ENCODE measurements at places on chromosomes 7 and 10. TPM values are rescaled to one million over a fixed set of nuclear protein-coding genes. Genes with fewer than 3 reads are reported as not detected.
A peak's percentile ranks its signal among the peaks of the same experiment; 100 is the strongest.

The PRRT4 gene
- not detected for total RNA-seq

The ITPRID1 gene
- not detected for total RNA-seq

The CCDC136 gene
- 5.3 TPM for total RNA-seq

DNA sequence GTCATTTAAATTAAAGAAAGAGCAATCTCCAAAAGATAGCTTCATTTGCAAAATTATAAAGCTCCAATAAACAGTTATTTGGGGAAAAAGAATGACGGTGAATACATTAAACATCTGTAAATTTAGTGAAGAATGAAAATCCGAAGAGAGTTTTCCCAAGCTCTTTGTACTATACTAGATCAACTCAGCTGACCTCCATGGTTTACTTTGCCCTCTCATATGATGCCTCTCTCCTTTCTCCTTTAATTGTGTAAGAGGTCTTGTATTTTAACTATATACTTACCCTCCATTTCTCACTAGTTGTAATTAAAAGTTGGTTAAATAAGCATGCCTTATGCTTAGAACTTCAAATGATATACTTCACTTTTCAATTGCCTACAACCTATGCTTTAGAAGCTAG lies 125.8 kb downstream of the CACNA2D1 start:
- H3K4me1 ChIP-seq, result no peaks in the 10 kb centered on the region
- H3K36me3 ChIP-seq, result no peaks in the 10 kb centered on the region
- DNase-seq, result no peak
- no peaks in the 10 kb centered on the region for H3K27me3 ChIP-seq

- no peaks in the 10 kb centered on the region for H3K27me3 ChIP-seq
- no peak overlapping the region for H3K27ac ChIP-seq
- no peaks in the 10 kb centered on the region for H3K4me1 ChIP-seq
These were observed 43.1 kb upstream of the ST8SIA6 start for GRCh38 chr10:17497446-17498030.

DNA sequence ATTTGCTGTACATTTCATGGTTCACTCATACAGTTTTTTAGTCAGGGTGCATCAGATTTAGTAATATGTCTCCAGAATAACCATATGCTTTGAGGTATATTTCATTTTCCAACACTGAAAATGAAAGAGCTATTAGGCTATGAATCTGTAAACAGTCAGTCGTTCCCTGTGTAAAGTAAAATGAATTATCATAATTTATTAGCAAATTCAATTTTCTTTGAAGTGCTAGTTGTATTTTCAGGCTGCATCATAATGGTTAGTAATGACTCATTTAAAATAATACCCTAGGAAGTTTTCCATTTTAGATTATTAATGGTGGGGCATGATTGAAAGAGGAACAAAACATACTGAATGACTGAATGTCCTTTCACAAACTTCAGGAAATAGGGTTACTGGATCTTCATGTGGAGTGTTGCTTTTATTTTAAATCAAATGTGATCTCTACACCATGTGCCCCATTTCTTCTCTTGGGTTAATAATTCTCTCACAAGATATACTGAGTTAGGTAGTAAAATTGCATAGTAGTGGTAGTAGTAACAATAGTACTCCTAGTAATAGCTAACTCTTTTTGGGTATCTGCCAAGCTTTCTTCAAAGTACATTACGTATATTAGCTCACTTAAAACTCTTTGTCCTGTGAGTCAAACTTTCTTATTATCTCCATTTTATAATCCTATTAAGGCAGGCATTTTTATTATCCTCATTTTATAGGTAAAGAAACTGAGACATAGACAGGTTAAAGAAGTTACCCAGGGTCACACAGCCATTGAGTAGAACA lies 476.5 kb downstream of the SUGCT start:
- H3K4me1 ChIP-seq, result no peaks in the 10 kb centered on the region
- H3K36me3 ChIP-seq, result no peaks in the 10 kb centered on the region
- no peak for DNase-seq
- H3K4me3 ChIP-seq, result no peak overlapping the region
- no peak overlapping the region for H3K27ac ChIP-seq

DNA sequence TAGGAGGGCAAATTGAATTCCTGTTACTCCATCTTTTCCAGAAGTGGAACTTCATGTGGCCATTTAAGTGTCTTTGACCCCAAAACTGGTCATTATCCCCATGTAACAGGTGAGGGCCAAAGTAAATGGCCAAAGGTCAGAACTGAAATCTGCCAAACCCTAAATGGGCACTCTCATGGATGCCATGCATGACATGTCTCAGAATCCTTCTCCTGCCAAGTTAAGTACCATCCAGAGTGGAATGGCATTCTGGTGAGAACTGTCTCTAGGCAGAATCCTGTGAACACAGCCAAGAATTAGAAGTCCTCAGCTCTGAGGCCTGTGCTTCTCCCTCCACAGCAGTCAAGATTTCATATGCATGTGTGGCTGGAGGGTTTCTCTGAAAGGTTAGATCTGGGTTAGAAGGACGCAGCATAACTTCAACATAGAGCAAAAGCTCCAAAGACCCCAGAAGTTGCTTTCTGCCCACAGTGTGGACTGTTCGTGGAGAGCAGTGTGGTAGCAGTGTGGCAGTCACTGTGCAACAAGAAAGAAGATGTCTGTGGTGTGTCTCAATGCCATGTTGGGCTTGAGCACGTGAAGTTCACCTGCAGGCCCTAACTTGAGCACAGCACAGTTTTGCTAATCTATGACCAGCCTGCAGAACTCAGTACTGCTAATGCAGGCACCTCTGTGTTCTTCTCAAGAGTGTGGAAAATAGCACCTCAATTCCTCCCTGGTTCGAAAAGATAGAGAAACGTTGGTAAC lies 121.3 kb downstream of the ADCY1 start:
- peak; percentile 11 for DNase-seq
- no peak overlapping the region for H3K4me3 ChIP-seq
- H3K27ac ChIP-seq, result no peak overlapping the region
- no peaks in the 10 kb centered on the region for H3K27me3 ChIP-seq
- H3K36me3 ChIP-seq, result no peaks in the 10 kb centered on the region

DNA sequence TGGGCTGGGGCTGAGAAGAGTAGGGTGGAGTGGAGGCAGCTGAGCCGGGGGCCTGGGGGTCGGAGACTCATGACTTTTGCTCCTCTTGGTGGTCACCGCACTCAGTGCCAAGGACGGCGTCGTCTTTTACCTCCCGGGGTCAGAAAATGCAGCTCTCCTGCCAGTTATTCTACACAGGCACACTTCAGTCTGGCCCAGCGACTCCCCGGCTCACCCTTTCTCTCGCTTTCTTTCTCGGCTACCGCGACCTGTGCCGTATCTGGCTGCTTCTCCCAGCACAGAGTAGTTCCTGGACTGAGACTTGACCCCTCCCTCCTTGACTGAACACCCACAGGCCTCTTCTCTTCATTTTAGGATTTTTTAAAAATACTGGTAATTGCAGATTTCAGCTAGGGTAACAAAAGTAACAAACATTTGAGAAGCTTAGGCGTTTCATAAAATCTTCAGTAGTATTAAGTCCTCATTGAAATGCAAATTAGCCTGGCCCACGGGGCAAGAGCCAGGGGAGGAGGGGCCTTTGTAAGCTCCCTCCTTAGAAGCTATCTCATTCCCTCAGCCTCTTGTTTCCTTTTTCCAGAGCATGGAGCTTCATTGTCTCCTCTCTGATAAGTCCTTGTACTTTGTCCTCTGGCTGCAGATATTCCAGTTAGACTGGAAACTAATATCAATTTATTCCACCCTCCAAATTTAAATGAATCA lies 1.1 kb upstream of the PRLHR start:
- H3K4me3 ChIP-seq, result no peak overlapping the region
- no peaks in the 10 kb centered on the region for H3K4me1 ChIP-seq
- peaks cover 6% of the 10 kb centered on the region for H3K36me3 ChIP-seq
- H3K27ac ChIP-seq, result no peak overlapping the region
- no peak for DNase-seq

GRCh38 chr7:118104812-118105441 lies 79.0 kb upstream of the LSM8 start:
- no peaks in the 10 kb centered on the region for H3K36me3 ChIP-seq
- H3K27ac ChIP-seq, result no peak overlapping the region
- no peak overlapping the region for H3K4me3 ChIP-seq
- DNase-seq, result no peak
